Caco-2 (cell line): ENCODE measurements at places on chromosomes 3 and 15. TPM values are rescaled to one million over a fixed set of nuclear protein-coding genes. Genes with fewer than 3 reads are reported as not detected.

- peak; percentile 14 for DNase-seq
These were observed at the start of gene KLHL40 for GRCh38 chr3:42685363-42685881. Gene KLHL40, plus strand, starts transcription at chr3:42685537. Its CDS starts 82 bp downstream, at chr3:42685619.

DNA sequence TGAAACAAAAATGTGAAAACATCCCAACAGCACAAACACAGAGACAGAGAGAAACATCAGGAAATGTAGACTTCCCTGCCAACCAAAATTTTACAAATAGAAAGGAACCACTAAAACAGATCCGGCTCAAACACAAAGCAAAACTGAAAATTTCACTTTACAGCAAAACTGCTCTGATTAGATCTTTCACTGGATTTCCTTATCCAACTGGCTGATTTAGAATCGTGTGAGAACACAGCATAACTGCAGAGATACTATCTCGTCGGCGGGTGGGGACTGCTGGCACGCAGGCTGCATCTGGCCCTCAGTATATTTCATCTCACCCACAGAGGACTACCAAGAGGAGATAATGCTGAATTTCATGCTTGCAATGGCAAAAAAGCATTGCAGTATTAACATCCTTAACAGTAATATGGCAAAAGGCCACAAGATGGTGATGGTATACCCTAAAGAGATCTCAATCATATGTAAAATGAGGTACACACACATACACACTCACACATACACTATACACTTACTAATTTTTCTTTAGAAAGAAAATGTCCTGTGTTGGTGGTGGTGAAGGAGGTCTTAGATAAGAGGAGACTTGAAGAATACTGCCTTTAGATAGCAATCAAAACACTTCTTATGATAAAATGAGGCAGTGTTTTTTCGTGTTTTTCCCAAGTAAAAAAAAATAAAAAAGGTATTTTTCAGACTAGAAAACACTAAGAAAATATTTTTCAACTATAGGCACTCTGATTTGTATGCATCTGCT lies 10.6 kb upstream of the LEO1 start:
- DNase-seq = peak; percentile 47

DNA sequence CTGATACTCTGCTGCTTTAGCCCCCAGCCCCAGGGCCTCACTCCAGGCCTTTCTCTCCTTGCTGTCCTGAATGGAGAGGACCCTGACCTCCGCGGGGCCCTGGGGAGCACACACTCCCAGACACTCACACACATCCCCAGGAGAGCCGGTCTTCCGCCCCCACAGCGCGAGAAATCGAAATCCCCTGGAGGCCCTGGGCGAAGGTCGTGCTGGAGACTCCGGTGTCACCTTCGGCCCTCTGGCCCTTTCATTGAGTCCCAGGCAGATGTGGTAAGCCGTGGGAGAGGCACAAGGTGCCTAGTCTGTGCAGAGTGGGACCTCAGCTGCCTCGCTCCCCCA lies 848 bp upstream of the GOLGA8B start:
- DNase-seq = no peak

The CSPG5 gene
- total RNA-seq = 0.67 and 0.77 TPM in 2 replicates

The NDN gene
- not detected in 2 replicates for total RNA-seq

- no peak for DNase-seq
These were observed 289.1 kb downstream of the TIGIT start for GRCh38 chr3:114582929-114583328.

- DNase-seq = no peak
These were observed 51.7 kb downstream of the GOLIM4 start for GRCh38 chr3:168044049-168044448.

- peak; percentile 9 for DNase-seq
These were observed 5.4 kb upstream of the RFX7 start for GRCh38 chr15:56249092-56249491.

GRCh38 chr3:42658091-42658770 lies 4.7 kb downstream of the ZBTB47 start:
- DNase-seq = no peak

GRCh38 chr3:4765212-4765611 lies 214.0 kb upstream of the BHLHE40 start:
- DNase-seq = no peak

DNA sequence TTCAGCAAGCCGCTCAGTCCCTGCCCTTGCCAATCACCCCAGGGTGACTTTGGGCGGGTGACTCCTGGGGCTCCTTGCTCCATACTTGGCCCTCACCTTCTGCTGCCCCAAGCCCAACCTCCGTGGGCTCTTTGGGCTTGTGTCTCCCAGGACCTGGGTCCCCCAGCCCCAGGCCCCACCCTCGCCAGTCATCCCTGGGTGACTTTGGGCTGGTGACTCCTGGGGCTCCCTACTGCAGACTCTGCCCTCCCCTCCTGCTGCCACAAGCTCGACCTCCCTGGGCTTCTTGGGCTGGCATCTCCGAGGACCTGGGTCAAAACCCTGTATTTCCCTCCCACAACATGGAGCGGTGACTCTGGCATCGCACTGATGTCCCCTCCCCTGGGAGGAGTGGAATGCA lies 151.5 kb downstream of the GOLGA6L4 start:
- DNase-seq = no peak

The ITIH1 gene
- total RNA-seq = 0.49 TPM in 1 of 2 replicates, not detected in the other

DNA sequence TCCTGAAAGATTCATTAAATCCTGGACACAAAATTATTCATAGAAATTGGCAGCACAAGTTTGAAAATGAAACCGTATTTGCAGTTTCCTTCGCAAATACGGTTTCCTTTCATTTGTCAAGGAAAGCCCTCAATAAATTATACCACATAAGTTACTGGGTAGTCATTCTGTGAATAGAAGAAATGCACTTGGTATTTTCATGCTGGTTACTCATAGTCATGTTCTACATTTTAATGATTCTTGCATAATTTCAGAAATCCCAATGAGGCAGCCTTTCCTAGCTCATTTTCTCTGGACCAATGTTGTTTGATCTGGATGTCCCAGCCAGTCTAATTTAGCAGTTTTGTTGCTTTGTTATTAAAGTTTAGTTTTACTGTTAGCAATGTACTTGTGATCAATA lies 43.2 kb downstream of the MINAR1 start:
- no peak for DNase-seq

DNA sequence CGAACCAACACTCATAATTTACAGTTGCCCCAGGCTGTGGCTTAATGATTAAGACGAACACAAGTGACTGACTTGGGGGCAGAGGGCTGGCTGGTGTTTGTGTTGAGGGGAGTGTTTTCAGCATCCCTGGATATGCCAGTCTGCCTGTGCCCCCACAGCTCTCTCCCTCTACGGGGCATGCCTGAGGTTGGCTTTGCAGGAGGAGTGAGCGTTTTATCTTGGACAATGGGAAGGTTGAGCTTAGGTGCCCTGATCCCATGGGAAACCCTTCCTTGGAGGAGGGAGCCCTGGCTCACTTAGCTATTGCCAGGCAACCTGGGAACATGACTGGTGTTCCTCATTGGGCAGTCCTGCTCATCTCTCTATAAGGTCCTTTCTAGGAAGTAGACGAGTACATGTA lies 17.6 kb downstream of the FAM107A start:
- no peak for DNase-seq

The ARPP21 gene
- total RNA-seq = not detected in 2 replicates

GRCh38 chr15:29352402-29352801 lies 82.8 kb upstream of the NSMCE3 start:
- no peak for DNase-seq

DNA sequence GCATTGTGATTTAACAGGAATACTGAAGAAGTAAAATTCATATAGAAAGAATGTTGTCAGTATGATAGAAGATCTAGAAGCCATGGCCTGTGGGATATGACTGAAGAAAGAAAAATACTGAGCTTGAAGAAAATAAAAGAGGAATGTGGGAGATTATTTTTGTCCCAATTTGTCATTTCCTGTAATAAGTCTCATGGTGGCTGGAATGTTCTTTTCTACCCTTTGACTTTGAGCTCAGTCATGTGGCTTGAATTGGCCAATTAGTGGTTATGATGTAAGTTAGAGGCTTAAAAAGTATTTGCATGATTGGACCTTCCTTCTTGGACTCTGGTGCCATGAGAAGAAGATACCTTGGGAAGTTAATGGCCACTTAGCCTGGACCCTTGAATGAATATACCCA lies 14.1 kb downstream of the APH1B start:
- DNase-seq = no peak

The IFRD2 gene
- 88.0 and 89.5 TPM in 2 replicates for total RNA-seq

DNA sequence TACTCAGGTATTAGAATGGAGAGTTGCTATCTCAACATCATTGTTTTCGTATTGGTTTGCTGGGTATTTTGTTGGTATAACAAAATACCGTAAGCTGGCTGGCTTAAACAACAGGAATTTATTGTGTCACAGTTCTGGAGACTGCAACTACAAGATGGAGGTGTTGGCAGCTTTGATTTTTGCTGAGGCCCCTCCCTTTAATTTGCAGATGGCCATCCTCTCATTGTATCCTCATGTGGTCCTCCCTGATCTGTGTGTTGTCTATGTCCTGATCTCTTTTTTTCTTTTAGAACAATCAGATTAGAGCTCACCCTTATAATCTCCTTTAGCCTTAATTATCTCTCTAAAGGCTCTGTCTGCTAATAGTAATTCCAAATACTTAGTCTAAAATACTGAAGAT lies 299.8 kb upstream of the GOLIM4 start:
- DNase-seq = no peak

GRCh38 chr3:8739757-8740504 lies 6.3 kb downstream of the CAV3 start:
- peak; percentile 12 for DNase-seq

- no peak for DNase-seq
These were observed 2.4 kb upstream of the CFAP91 start for GRCh38 chr3:119700269-119700919.

DNA sequence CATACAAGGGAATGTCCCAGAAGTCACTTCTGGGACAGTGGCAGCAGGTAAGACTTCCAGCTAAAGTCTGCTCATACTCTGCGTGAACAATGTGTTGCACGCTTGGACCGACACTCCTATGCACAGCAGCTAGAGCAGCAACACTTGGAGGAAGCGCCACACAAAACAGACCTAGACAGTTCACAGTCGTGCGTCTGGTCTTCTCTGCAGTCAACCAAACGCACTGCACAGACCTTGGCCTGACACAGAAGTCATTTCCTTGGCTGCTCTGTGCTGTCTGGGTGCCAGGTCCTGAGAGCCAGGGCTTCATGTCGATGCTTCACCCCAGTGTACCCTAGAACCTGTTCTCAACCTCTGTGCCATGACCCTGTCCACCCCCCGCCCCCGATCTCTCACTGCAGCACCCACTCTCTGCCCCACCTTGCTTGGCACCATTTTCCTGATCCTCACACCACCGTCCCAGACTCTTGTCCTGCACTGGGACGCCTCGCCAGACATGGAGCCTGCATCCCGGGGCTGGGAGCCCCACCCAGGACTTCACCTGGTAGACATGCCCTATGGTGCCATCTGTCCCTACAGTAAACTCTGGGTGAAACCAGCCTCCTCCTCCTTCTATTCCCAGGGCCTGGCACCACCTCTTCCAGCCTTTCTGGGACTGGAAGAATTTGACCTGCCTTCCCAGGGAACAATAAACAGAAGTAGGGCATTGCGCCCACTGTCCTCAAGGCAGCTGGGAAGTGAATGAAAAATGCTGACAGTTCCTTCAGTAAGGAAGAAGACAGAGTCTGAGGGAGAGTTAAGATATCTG lies 3.1 kb downstream of the ATP10A start:
- DNase-seq = no peak

The NOX5 gene
- 0.05 TPM in 1 of 2 replicates, not detected in the other for total RNA-seq

DNA sequence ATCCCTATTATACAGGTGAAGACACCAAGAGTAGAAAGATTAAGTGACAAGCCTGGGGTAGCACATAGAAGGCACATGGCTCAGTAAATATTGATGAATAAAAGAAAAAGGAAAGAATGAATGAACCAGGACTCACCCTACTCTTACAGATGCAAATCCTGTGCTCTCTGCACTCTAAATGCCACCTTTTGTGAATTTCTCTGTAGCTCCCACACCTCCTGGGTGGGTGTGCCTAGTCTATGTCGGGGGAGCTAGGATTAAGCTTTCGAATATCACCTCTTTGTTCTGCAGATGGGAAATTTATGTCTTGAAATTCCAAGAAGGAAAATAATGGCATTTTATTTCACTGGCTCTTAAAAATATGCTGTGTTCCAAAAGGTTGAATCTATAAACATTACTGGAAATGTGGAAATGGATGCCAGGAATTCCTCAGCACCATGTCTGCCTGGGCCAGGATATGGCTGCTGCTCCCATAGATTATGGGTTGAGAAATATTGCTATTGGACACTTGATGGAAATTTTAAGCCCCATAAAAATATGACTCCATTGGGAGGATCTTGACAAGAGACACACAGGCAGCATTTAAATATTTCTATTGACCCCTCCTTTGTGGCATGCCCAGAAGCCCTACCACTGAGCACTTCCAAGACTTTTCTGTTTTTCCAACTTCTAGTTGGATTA lies 43.3 kb downstream of the CCNB2 start:
- DNase-seq = no peak

The SLC33A1 gene
- 19.6 TPM in 2 replicates for total RNA-seq

- no peak for DNase-seq
These were observed 291.2 kb upstream of the STT3B start for GRCh38 chr3:31241533-31241932.

The ROBO2 gene
- total RNA-seq = 0.09 and 0.16 TPM in 2 replicates

DNA sequence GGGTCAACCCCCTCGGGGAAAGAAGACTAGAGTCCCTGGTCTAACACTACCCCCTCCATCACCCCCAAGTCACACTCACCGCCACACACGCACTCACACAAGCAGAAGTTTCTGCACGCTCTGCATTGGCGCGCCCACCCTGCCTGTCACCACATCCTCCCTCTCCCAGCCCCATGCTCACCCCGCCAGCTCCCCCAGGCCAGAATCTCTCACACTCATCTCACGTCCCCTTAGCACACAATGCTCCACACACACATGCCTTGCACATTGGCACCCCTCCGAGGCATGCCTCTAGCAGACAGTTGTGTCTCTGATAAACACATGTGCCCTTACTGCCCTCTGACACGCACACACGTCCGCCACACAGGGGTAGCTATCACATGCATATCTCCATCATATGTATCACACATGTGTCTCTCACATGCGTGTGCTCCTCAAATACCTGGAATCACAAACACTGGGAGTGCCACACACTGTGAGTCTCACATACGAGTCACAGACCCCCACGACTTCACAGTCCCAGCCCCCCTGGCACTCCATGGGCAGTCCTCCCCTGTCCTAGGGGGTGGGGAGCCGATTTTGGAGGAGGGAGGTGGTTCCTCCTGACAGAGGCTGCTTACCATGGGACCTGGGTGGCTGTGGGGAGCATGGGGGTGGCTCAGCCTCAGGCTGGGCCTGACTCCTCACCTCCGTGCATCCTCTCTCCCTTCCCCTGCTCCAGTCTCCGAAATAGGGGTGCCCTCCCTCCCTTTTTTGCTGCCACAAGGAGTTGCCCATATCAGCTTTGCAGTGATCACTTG lies 898 bp downstream of the FBLN2 start:
- DNase-seq = no peak

DNA sequence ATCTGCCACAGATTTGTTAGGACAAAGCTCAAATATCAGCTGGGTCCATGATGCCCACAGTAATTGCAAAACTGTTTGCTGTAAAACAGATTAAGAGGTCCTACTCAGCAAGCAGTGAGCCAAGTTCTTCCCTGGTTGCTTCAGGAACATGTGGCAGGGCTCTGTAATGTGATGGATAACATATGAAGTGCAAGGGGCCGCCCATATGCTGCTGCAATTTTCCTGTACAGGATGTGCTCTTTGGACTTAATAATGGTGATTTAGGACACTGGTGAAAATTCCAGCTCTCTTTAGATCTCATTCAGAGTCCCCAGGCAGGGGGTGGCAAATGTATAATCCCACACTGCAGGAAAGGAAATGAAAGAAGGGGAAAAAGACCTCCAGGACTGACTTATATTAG lies 289.4 kb downstream of the LSAMP start:
- DNase-seq = no peak

The ZNF660 gene
- total RNA-seq = not detected in 2 replicates
